ENCODE measurements at places on chromosomes 5 and 9.

GRCh38 chr9:126057121-126057825 lies 269.4 kb upstream of the MVB12B start:
- no peak for DNase-seq

DNA sequence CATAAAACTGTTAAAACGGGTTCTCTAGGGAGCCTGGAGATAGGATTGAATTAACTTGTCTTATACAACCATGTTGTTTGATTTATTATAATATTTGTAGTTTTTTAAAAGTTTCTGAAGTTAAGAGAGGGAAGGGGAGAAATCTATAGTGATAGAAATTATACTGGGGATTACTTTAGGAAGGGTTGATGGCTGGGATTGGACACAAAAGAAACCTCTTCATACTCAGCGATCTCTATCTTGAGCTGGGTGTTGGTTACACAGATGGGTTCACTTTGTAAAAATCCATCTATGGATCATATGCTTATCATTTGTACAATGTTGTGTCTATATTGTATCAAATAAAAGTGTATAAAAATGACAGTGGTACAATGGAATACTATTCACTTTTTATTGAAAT lies 30.0 kb downstream of the TNPO1 start:
- DNase-seq = no peak

GRCh38 chr9:132008855-132009812 lies 70.5 kb downstream of the MED27 start:
- no peak for DNase-seq

DNA sequence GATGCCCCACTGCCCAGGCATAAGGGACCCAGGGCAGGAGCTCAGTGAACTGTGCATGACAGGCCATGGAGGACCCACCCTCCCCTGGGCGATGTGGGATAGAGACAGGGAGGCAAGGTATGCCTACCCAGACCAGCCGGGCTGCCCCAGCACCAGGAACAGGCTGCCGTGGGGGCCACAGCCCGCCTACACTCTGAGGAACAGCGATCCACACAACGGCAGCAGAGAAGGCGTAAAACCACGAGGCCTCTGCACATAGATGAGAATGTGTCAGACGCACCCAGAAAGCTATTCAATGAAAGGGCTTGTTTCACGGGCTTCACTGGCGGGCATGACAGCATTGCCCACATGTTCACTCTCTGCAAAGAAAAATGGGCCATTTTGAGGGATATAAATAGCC lies 49.5 kb downstream of the SEMA4D start:
- peak; percentile 58 for DNase-seq

- no peak for DNase-seq
These were observed 52.1 kb downstream of the BARX1 start for GRCh38 chr9:93902780-93903655.

GRCh38 chr5:122181863-122182262 lies 52.5 kb downstream of the ZNF474 start:
- DNase-seq = no peak

- DNase-seq = no peak
These were observed 238.6 kb downstream of the FANCC start for GRCh38 chr9:95078939-95079338.

- no peak for DNase-seq
These were observed 198.9 kb downstream of the NXNL2 start for GRCh38 chr9:88733651-88734421.

DNA sequence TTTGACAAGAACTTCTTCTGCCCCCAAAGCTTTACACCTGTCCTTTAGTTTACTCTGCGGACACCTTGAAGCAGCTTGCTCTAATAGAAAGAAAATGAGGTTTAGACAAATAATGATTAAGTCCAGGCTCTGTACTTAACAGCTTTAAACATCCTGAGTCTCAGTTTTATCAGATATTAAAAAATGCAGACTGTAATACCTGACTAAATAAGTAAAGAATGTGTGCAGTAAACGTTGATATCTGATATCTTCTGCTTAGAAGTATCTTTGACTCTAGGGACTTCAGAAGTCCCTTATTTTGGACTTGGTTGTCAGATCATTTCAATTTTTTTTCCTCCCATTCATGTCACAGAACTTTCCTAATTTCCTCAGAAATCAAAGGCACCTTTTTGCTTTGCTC lies 1060.4 kb downstream of the CDH12 start:
- no peak for DNase-seq

- no peak for DNase-seq
These were observed 41.1 kb upstream of the KLF4 start for GRCh38 chr9:107530679-107531078.

- no peak for DNase-seq
These were observed 32.1 kb upstream of the SLC6A3 start for GRCh38 chr5:1477341-1477740.

DNA sequence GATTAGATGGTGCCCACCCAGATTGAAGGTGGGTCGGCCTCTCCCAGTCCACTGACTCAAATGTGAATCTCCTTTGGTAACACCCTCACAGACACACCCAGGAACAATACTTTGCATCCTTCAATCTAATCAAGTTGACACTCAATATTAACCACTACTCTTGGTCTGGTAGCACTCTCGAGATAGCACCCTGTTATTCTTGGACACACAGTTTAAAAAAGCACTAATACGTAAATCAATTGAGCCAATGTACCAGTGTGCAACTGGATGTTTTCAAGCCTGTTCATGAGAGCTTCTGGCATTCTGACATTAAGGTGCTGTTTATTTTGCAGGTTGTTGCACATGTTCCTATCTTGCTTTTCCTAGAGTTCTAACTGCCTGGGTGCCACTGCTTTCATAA lies 35.3 kb downstream of the MARCHF3 start:
- no peak for DNase-seq

- no peak for DNase-seq
These were observed 68.7 kb downstream of the ACTL7B start for GRCh38 chr9:108786901-108787689.

DNA sequence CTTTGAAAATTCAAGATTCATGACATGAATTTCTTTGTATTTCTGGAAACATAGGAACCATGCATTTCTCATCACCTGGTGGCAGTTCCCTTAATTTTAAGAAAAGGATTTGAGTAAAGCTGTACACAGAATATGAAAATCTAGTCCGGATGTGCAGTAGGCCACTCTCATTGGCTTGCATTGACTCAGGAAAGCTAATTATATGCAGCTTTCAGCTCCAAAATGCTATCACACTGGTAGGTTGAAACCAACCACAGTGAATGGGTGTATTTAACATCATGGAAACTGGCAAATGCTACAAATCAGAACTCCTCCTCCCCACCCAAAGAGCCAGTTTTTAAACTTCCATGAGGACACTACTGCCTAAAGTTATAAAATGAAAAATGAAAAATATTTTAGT lies 161.6 kb upstream of the FBXL17 start:
- DNase-seq = no peak

DNA sequence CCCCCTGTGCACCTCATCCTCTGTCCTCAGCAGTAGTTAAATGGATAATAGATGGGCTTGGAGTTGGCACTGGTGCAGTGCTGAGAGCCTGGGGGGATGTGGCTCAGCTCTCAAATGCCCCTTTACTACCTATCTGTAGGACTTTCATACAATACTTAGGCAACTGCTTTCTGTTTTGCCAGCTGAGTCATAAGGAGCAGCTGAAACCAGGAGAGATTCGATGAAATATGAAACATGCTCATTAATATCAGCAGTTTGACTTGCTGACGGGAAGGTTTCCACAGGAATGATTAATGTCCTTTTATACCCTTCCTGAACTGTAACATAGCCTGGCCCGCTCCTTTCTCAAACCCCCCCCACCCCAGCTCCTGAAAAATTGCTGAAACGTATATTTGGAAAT lies 142.6 kb downstream of the SAXO1 start:
- no peak for DNase-seq

- DNase-seq = no peak
These were observed 70.3 kb downstream of the PHF2 start for GRCh38 chr9:93646640-93647178.

DNA sequence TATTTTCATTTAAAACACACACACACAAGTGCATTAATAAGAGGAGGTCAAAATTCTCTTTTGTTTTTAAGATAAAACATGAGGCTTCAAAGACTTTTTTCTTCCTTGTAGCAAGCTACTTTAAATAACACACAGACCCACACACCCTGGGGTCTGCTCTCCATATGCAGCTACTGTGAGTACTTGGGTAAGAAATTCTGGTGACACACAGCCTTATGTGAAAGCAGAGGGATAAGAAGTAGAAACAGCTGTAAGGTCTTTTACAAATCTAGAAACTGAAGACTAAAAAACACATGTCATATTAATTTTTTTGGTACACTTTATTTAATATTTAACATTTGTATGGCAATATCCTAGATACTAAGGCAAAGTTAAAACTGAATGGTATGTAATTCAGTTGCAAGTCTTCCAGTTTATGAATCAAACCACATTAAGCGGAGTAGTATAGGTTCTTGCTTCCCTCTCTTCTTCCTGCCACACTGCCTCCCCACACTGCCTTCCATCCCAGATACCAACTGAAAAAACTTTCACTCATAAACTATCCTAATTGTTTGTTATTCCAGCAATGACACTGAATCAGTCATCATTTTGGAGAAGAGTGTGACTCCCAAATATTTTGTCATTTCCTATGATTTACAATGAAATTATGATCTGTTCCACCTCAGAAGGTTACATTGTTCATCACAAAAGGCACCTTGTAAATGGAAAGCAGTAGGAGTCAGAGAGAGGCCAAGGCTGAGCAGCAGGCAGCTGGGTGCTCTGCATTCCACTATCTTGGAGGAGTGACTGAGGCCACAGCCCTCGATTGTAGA lies 92.0 kb downstream of the PLCXD3 start:
- DNase-seq = no peak

- DNase-seq = no peak
These were observed 696.9 kb downstream of the MAT2B start for GRCh38 chr5:164202338-164202737.

- no peak for DNase-seq
These were observed 128.0 kb upstream of the ABCA1 start for GRCh38 chr9:105055917-105056316.

DNA sequence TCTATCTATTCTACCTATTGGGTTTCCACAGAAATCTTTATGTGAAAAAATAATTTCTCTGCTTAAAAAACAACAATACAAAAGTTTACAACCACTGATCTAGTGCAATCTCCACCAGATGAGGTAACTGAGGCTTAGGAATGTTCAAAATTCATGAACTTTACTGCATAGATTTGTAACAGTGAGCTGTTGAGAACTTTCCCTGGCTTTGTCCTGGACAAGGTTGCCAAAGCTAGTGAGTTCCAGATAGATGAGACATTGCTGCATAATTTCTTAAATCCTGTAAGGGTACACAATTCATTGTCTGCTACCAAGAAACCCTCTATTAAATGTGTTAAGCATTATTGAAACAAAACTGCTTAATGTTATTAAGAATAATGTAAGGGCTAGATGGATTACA lies 102.7 kb downstream of the OSMR start:
- no peak for DNase-seq

- no peak for DNase-seq
These were observed 2095.5 kb upstream of the C9orf72 start for GRCh38 chr9:29668732-29669131.

DNA sequence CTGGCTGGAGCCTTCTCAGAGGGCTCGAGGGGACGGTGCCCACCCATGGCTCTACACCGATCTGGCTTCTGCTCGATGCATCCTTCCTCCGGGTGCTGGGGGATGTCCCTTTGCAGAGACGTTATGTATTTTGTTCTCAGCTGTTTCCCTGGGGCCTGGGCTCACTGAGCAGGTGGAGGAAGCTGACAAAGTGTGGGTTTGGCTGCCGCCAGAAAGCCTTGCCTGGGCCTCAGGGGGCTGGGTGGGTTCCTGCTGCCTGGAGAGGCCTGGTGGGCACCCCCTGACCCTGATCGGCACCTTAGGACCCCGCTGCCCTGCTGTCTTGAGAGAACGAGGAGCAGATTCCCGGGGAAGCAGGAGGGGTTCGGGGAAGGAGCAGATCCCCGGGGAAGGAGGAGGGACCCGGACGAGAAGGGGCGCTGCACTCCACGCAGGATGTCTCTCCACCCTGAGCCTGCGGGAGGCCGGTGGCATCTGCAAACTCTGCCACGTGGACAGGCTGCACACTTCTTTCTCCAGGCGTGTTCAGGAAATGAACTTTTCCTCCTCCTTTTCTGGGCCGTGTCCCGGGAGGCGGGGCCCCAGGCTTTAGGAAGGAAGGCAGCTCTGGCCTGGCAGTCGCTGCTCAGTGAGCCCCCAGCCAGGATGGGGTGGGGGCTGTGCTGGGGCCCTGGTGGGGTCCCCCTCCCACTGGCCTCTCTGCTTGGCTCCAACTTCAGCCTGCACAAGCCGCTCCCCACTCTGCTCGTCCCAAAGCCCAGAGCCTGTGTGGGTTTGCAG lies 148.9 kb downstream of the RXRA start:
- no peak for DNase-seq

- no peak for DNase-seq
These were observed 3.9 kb downstream of the CDKN2B start for GRCh38 chr9:22005021-22005701.

DNA sequence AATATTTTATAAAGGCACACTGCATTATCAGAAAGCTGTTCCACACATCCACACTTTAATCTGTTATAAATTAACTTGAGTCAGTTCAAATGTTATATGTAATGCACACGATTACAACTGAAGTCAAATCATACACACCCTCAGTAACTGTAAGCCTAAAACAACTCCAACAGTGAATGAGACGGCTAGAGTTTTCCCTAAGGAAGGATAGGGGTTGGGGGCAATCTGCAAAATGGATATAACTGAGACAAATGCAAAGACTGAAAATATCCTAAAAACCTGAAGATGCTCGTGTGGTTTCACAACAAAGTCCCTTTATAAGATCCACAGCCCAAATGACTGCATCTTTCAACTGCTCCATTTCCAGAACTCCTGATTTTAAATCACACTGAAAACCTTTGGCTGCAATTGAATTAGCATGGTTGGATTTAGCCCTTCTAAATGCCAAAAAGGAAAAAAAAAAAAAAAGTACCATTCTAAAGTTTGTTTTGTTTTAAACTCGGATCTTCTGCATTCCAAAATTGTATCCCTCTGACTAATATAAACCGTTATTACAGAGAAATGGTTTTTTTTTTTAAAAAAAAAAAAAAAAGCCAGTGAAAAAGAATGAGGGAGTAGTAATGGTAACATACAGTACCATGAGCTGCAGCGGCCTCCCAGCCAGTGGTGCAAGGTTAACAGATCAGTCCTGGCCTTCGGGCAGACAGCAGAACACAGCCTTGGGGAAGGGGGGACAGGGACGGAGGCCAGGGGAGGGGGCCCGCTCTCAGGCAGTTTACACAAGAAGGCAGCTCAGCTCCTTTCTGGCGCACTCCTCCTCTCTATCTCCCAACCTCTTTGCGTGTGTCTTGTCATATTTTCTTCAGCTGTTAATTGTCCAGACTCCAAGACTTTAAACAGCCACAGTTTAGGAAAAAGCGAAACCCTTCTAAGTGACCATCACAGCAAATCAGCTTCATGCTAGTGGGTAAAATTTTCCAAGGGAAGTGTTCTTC lies 166.1 kb downstream of the BNC2 start:
- DNase-seq = no peak

DNA sequence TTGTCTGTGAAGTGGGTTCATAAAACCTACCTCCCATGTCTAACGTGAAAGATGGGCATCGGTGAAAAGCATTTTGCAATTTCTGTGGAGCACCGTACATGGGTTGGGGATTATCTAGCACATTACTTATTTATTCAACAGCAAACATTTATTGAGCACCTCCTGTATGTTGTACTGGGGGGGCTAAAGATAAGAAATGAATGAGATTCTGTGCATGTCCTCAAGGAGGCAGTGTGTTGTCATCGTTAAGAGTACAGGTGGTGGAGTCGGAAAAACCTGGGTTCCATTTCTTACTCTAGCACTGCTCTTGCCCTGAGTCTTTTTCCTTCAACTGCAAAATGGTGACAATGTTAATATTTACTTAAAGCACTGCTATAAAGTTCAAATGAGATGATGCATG lies 30.4 kb upstream of the DENND1A start:
- DNase-seq = no peak

- DNase-seq = no peak
These were observed 200.4 kb downstream of the ARHGAP26 start for GRCh38 chr5:142970440-142971030.

Data from activated CD4-positive, alpha-beta T cell treated with anti-CD3 and anti-CD28 coated beads, Interleukin-2, amount 50 U/mL, for 48 hours (primary cell).